Pulmonary artery endothelial cell (primary cell): ENCODE measurements at places on chromosomes 2 and 18.
A peak's percentile ranks its signal among the peaks of the same experiment; 100 is the strongest.

DNA sequence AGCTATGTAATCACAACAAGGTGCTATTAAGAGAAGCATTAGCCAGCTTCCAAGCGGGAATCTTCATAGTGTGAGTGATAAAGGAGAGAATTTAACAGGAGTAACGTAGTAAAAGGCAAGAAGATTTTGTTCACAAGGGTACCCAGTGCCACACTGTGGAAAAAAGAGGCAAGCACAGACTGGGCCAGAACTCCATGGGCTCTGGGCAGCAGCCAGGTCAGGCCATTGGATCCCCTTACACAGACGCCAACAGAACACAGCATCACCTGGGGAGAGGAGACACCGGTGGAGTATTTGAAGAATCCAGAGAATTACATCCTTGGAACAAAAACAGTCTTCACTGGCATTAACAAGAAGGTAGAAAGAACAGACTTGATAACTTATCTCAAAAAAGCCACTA is 21.2 kb downstream of the AMER3 start:
- no peak for DNase-seq

- DNase-seq = no peak
These were observed 12.2 kb downstream of the EVX2 start for GRCh38 chr2:176071330-176072291.

- DNase-seq = no peak
These were observed 289.7 kb downstream of the MYT1L start for GRCh38 chr2:2041256-2041824.

DNA sequence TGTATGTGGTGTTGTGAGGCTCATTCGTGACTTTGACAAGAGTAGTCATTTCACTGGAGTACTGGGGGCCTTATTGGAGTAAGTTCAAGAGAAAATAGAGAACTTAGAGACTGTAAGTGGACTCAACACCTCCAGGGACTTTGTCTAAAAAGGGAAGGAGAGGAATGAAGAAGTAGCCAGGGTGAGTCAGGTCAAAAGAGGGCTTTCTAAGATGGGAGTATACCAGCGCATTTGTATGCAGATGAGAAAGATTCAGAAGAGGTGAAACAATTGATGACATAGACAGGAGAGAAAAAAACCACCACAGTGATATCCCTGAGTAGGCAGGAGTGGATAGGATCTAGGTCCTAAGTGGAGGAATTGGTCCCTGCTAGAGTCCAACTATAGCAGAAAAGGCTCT is 246.8 kb downstream of the IKZF2 start:
- no peak for DNase-seq

DNA sequence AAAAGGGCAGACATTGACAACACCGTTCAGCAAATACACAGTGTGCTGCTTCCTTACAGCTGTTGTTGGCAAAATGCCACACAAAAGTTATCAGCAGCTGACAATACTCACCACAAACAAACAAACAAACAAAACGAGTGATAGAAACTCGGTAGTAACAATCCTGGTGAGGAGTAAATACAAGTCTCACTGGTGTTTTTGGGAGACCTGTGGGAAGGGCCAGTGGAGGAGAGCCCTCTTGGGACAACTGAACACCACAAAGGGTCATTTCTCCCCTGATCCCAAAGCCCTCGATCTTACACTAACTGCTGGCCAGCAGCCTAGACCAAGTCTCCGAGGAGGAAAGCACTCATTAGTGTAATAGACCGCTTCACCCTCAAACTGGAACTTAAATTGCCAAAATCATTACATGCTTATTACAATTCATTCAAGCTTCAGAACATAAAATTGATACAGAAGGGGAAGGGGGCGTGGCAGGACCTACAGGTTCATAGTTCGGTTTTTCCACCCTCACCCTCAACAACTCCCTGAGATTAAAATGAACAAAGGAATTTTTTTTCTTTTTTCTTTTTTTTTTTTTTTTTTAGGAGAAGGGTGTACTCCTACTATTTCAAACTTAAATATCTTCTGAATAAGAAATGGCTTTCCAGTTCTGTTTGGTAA is 5.0 kb downstream of the AP1S3 start:
- no peak for DNase-seq

GRCh38 chr2:40228310-40228709 is 223.6 kb downstream of the SLC8A1 start:
- no peak for DNase-seq

GRCh38 chr2:82007071-82007664 is 1702.6 kb upstream of the LRRTM1 start:
- no peak for DNase-seq

GRCh38 chr2:10393640-10393982 is 54.5 kb downstream of the ODC1 start:
- DNase-seq = no peak

GRCh38 chr2:126902859-126903258 is 4.2 kb downstream of the TEX51 start:
- DNase-seq = no peak

- DNase-seq = no peak
These were observed 24.7 kb downstream of the CLUL1 start for GRCh38 chr18:621291-622043.

DNA sequence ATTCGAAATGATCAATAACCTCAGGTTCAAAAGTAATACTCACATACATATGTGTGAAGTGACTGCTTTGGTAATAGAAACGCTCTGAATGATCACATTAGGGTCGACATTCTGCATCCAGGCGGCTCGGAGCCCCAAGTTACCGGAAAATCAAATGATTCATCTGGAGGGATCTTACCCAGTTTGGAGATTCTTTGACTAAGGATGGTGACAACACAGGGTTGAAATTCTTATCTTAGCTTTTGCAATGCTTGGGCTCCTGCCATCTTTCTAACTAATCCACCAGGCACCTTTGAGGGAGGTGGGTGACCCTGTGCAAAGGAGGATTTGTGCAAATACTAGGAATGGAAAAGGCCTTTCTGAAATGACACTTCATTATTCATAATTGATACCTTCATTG is 10.8 kb downstream of the GBX2 start:
- DNase-seq = no peak

DNA sequence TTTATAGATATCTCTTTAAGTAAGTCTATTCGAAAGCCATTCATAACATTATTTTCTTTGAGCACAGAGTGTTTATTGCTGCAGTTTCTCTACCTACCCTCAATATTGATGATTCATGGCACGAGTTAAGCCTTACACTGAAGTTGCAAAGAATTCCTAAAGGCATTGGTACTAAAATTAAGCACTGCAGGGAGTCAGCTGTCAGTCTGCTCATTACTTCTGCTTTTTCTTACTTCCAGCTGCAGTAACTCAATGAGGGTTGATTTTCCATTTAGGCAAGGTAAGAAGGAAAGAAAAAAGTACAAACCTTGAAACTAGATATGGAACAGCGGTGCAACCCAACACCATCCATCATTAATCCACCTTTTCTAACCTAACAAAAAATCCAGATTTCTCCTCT is 65.2 kb downstream of the RNF152 start:
- no peak for DNase-seq

DNA sequence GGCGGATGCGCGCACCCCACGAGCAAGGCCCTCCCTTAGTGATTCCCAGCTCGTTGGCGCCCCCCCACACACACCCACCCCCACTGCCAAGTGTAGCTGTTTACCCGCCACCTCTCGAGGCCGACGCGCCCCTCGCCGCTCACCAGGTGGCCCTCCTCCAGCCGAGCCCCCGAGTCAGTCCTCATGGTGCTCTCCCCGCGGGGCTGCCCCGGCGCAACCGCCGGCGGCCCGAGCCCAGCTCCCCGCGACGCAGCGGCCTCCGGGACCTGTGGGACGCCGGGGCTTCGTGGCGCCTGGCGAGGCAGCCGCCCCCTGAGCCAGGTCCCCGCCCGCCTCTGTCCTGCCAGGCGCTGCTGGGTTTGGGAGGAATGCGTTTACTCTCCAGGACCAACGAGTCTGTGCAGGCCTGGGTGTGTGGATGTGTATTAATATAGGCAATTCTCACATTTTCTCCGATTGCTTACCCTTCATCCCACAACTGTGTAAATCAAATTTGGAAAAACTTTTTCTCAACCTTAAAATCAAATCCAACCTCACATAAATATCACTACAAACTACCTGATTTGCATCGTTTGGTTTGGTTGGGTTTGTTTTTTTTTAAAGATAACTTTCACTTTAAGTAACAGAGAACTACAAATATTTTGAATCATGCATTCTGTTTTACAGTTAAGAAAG is at the start of gene TMEM237:
Gene TMEM237, minus strand, starts transcription at position 288 of the 675 bp plus-strand sequence. Its CDS starts 103 bp downstream, at position 185.
- no peak for DNase-seq

GRCh38 chr2:29224693-29225551 is 109.7 kb downstream of the CLIP4 start:
- DNase-seq = no peak

GRCh38 chr18:53935803-53936202 is 288.7 kb downstream of the MBD2 start:
- no peak for DNase-seq

GRCh38 chr2:119326938-119327337 is 39.7 kb downstream of the C2orf76 start:
- DNase-seq = no peak

- no peak for DNase-seq
These were observed 61.0 kb upstream of the GPR45 start for GRCh38 chr2:105180491-105180972.

- no peak for DNase-seq
These were observed 735.7 kb upstream of the SLC8A1 start for GRCh38 chr2:41187376-41188122.

DNA sequence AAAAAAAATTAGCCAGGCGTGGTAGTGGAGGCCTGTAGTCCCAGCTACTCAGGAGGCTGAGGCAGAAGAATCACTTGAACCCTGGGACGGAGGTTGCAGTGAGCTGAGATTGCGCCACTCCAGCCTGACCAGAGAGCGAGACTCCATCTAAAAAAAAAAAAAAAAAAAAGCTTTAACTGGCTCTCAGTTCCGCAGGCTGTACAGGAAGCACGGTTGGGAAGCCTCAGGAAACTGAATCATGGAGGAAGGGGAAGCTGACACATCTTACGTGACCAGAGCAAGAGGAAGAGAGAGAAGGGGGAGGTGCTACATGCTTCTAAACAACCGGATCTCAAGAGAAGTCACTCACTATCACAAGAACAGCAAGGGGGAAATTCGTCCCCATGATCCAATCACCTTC is 505.6 kb upstream of the SLC8A1 start:
- DNase-seq = peak; percentile 88

DNA sequence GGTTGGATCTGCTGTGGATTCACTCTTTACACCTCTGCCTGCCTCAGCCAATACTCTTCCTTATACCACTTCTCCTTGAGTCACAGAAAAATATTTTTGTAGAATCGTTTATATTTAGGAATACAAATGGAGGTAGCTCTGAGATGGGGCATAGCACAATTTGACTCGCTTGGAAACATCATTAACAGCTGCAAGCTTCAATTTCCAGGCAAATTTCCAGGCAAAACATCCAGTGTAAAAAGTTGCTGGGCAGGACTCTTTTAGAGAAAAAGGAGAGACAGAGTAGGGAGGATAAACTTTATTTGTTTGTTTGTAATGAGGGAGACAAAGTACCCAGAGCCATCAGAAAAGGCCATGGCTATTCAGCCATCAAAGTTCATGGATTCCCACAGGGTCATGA is 74.4 kb upstream of the SOX11 start:
- no peak for DNase-seq

GRCh38 chr2:185610301-185610700 is 128.3 kb upstream of the FSIP2 start:
- DNase-seq = no peak

DNA sequence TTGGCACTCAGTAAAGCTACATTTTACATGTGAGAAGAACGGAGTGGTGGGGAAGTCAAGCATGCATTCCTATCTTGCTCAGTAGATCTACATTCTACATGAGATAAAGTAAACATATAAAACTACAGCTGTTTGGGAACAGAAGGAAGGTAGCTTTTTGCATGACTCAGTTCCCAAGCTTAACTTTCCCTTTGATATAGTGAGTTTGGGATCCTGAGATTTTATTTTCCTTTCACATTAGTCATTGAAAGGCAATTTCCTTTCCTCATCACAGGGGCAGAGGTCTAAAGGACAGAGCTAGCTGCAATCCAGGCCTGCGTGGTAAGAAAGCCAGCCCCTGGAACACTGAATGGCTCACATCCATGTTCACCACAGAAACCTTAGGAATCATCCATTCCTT is 257.2 kb downstream of the SRBD1 start:
- peak; percentile 89 for DNase-seq

DNA sequence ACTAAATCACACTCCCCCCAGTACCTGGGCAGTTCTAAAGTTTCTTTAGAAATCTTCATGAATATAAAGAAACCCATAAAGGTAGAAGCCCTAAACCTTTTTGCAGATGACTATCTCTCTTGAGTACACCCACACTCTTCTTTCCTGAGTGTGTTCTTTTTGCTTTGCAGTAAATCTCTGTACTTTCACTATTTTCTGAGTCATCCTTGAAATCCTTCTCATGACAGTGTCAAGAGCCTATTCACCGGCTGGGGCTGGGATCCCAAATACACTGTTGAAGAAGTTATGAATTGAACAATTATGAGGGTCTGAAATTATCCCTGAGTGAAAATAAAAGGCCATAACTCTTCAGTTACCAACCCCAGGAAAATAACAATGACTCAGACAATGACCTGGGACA is 133.9 kb upstream of the CCDC195 start:
- no peak for DNase-seq

DNA sequence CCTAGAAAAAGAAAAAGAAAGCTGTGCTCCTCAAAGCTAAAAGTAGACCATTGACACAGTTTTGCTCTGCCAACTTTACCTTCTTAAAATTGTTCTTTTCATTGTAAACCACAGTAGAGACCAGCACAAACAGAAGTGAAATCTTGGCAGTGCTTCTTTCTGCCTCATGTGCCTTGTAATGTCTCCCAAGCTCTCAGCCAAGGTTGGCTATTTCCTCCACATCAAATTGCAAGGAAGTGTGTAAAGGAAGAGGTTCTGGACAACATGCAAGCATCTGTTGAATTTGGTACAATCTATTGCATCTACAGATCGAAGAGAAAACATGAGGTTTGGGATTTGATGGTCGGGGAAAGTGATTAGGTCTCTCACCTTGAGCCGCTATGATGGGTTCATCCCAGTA is 83.3 kb upstream of the PNPT1 start:
- no peak for DNase-seq

- no peak for DNase-seq
These were observed 84.4 kb downstream of the TMEM131 start for GRCh38 chr2:97911206-97911921.

- DNase-seq = no peak
These were observed 49.7 kb upstream of the ODC1 start for GRCh38 chr2:10497797-10498251.

DNA sequence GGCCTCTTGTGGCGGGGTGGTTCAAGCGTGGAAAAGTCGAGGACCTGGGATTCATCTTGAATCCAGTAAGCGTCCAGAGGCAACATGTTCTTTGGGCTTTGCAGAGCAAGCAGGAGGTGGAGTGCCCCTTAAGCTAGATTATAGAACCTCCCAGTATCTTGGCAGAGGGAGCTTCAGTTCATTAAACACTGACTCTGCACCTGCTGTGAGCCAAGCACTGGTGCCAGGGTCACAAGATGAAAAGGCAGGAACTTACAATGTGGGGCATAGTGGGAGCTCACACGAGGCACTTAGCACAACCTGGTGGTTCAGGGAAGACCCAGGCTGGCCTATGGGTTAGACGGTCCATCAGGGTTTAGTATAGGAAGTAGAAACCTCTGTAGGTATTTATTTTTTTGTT is 7.4 kb upstream of the FZD5 start:
- no peak for DNase-seq
